Globus pallidus (tissue), 1 donor: ENCODE measurements at places on chromosomes 3 and 15.

- DNase-seq = no peak
Measured at GRCh38 chr3:19334120-19334519, 185.8 kb downstream of the KCNH8 start.

- DNase-seq = no peak
Measured at GRCh38 chr3:54999811-55000210, 72.0 kb upstream of the LRTM1 start.

- DNase-seq = no peak
Measured at GRCh38 chr3:134933997-134934396, 138.9 kb downstream of the EPHB1 start.

GRCh38 chr3:71146673-71147072, 436.9 kb downstream of the FOXP1 start:
- DNase-seq = no peak

- DNase-seq = no peak
Measured at GRCh38 chr15:71003319-71003718, 110.7 kb downstream of the LRRC49 start.

DNA sequence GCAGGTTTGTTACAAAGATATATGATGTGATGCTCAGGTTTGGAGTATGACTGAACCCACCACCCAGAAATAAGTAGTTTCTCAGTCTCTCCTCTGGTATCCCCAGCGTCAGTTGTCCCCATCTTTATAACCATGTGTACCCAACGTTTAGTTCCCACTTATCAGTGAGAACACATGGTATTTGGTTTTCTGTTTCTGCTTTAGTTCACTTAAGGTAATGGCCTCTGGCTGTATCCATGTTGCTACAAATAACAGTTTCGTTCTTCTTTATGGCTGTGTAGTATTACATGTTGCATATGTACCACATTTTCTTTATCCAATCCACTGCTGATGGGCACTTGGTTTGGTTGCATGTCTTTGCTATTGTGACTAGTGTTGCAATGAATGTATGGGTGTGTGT, 132.3 kb downstream of the LMLN start:
- DNase-seq = no peak

- no peak for DNase-seq
Measured at GRCh38 chr15:95078003-95078402, 846.6 kb downstream of the MCTP2 start.

DNA sequence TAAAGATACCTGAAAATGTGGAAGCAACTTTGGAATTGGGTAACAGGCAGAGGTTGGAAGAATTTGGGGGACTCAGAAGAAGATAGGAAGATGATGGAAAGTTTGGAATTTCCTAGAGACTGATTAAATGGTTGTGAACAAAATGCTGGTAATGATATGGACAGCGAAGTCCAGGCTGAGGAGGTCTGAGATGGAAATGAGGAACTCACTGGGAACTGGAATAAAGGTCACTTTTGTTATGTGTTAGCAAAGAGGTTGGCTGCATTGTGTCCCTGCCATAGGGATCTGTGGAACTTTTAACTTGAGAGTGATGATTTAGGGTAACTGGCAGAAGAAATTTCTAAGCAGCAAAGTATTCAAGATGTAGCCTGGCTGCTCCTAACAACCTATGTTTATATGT, 13.0 kb downstream of the MITF start:
- DNase-seq = no peak

GRCh38 chr15:43281926-43282602, 15.3 kb upstream of the TGM5 start:
- no peak for DNase-seq

DNA sequence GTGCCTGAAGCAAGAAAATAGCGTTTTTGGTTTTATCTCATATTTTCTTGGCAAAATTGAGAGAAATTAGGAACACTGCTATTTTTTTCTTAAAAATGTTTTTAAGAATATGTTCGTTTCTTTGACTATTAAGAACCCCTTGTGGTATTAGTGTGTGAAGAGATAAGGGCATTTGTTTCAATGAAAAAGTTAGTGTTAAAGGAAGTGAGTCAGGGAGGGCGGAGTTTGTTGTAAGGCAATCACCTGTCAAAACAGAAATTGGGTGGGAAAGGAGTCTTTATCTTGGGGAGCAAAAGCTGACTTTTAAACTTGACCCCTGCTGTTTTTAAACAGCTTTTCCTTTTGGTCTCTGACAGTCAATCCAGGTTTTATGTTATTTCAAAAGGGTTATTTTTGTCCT, 4.2 kb downstream of the RAP2B start:
- no peak for DNase-seq

DNA sequence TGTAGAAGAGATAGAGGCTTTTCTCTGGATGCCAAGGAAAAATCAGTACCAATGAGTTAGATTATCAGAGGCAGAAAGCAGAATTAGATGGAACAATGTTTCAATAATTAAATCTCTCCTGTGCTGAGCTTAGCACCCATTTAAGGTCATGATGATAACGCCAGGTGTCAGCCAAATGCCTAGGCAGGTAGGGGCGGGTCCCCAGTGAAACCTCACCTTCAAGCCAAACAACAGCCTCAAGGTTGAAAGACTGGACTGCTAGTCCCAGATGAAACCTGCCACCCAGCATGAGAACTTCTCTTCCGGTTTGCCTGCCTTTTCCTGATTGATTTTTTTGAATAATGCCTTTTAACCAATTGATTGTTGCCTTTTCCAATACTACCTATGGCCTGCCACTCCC, 363.0 kb downstream of the PLOD2 start:
- no peak for DNase-seq

GRCh38 chr15:70522323-70522966, 240.9 kb downstream of the UACA start:
- no peak for DNase-seq

DNA sequence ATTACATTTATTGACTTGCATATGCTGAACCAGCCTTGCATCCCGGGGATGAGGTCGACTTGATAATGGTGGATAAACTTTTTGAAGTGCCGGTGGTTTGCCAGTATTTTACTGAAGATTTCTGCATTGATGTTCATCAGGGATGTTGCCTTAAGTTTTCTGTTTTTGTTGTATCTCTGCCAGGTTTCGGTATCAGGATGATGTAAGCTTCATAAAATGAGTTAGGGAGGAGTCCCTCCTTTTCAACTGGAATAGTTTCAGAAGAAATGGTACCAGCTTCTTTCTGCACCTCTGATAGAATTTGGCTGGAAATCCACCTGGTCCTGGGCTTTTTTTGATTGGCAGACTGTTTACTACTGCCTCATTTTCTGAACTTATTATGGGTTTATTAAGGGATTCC, 250.8 kb downstream of the TBC1D5 start:
- DNase-seq = no peak

DNA sequence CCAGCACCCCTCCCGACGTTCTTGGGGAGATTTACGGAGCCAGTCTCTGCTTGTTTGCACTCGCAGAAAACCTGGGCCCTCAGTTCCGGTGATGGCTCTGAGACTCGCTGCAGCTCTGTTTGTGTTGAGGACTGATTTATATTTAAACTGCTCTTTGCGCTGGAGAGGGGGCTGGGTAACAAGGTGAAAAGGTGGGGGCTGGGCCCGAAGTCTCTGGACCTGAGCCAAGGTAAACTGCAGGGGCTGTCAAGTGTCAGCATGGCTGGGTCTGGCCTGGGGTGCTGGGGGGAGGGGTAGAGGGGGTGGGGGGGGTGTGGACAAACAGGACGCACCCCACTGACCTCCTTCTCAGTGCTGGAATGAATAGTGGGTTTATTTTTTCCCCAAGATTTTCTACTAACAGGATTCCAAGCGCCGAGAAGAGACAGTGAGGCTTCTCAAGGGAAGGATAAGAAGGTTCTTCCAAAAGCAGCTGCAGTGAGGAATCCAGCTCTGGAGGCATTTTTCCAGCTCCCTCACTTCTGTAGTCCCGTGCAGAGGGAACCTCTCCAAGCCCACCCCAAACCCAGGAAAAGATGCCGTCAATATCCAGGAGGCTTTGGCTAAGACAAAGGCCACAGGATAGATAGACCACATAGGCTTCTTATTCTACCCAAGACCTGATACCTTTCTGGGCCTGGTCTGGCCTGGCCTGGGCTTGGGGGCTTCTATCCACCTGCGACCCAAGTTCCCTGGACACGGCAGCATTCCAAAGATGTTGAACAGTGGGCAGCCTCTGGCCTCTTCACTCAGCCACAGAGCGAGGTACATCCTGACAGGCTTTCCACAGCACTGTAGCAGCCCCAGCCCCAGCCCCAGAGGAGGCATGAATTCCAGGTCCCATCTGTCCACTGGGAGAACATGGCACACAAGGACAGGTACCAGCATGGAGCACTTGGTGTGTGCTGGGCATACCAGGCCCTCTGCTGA, 938 bp upstream of the SLCO2A1 start:
- no peak for DNase-seq

DNA sequence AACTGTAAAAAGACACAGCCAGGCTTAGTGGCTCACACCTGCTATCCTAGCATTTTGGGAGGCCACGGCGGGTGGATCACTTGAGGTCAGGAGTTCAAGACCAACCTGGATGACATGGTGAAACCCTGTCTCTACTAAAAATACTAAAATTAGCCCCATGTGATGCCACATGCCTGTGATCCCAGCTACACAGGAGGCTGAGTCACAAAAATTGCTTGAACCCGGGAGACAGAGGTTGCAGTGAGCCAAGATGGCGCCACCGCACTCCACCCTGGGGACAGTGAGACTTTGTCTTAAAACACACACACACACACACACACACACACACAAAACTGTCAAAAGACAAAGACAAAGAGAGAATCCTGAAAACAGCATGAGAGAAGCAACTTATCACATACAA, 18.0 kb downstream of the SPCS1 start:
- no peak for DNase-seq

DNA sequence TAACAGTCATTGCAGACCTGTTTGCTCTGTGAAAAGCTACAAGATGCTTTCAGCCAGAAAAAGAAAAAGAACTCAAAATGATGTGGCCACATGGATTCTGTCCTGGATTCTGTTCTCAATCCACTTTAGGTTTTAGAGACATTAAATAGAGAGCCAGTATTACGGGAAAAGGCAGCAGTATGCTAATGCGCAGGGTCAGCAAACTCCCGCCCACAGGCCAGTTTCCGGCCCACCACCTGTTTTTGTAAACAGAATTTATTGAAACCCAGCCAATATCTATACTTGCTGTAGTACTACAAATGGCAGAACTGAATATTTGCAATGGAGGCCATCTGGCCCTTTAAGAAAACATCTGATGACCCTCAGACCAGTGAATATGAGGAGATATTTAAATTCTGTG, 416.1 kb downstream of the ERC2 start:
- DNase-seq = no peak

GRCh38 chr15:80581976-80582375, 113.1 kb upstream of the ABHD17C start:
- DNase-seq = no peak

DNA sequence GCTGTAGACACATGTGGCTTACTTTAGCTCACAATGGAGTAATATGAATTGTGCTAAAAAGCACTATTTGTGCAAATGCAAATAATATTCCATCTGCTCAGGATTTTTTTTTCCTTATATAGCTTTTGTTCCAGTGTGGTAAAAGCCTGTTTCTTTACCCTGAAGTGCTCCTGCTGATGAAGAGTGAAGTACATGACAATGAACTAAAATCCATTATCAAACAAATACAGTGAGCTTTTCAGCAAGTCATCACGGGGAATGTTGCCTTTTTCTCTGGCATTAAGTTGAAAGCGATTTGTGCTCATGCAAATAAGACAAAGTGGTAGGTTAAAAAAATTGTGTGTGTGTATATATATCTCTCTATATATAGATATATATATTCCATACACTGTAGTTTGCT, 28.6 kb upstream of the CCDC39 start:
- no peak for DNase-seq

DNA sequence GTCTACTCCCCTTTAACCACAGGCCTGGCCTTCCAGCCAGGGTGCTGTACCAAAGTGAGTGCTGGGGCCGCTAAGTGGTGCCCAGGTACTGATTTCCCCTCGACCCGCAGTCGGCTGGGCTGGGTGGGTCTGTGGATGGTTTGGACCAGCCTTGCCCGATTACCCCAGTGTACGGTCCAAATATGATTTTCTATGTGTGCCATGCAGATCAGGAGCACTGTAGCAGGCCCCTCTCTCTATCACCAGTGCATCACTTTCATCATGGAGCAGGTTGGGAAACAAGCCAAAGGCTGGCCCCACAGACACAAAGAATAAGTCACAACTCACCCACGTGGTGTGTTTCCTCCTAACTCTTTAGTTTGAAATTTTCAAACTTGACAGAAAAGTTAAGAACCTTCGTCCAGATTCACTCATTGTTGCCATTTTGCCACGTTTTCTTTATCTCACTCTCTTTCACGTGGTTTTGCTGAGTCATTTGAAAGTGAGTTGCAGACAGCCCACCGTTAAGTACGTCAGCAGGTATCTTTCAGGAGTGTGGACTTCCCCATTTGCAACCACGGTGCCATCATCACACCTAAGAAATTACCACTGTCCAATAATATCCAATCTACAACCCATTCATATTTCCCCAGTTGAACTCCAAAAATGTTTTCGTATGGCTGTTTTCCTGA, 37.0 kb downstream of the ZNF710 start:
- DNase-seq = no peak
